ENCODE measurements at places on chromosomes 3 and 15. TPM values are rescaled to one million over a fixed set of nuclear protein-coding genes. Genes with fewer than 3 reads are reported as not detected.

GRCh38 chr3:151372063-151372820 lies 12.3 kb downstream of the P2RY12 start:
- DNase-seq: no peak
- no peaks in the 10 kb centered on the region for H3K27me3 ChIP-seq
- H3K36me3 ChIP-seq: no peaks in the 10 kb centered on the region
- no peak overlapping the region for H3K4me3 ChIP-seq
- no peaks in the 10 kb centered on the region for H3K4me1 ChIP-seq
- no peak overlapping the region for H3K27ac ChIP-seq

DNA sequence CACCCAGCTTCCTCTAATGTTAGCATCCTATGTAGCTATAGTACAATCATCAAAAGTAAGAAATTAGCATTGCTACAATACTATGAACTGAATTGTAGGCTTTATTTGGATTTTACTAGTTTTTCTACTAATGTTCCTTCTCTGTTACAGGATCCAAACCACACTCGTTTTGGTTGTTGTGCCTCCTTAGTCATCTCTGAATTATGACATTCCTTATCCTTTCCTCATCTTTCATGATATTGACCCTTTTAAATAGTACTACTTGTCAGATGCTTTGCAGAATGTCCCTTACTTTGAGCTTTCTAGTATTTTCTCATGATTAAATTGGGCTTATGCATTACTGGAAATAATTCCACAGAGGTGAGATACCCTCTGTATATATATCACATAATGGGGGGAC lies 265.4 kb downstream of the VPS13C start:
- no peak for DNase-seq
- no peaks in the 10 kb centered on the region for H3K4me1 ChIP-seq
- H3K36me3 ChIP-seq: no peaks in the 10 kb centered on the region
- no peaks in the 10 kb centered on the region for H3K27me3 ChIP-seq

CSPG4 gene
- total RNA-seq: 132 TPM

GRCh38 chr3:140152851-140153639 lies 218.1 kb downstream of the CLSTN2 start:
- H3K4me1 ChIP-seq: no peaks in the 10 kb centered on the region
- H3K27ac ChIP-seq: no peak overlapping the region
- H3K4me3 ChIP-seq: no peak overlapping the region
- no peaks in the 10 kb centered on the region for H3K36me3 ChIP-seq
- H3K27me3 ChIP-seq: no peaks in the 10 kb centered on the region

IFT80 gene
- 38.3 TPM for total RNA-seq

DNA sequence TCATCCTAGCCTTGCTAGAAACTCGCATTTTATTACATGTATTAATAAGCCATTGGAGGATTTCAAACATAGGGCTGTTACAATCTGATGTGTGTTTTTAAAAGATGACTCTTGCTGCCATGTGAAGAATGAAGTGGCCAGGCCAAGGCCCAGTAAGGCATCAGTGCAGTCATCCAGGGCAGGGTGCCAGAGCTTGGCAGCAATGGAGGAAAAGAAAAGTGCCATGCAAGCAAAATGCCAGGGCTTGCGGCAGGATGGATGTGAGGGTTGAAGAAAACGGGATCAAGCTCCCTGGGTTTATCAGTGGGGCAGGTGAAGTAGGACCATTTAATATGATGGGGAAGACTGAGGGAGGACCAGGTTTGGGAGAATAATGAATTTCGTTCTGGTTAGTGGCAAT lies 183.6 kb downstream of the MINAR1 start:
- H3K4me1 ChIP-seq: no peaks in the 10 kb centered on the region
- no peak for DNase-seq
- H3K36me3 ChIP-seq: no peaks in the 10 kb centered on the region
- no peaks in the 10 kb centered on the region for H3K27me3 ChIP-seq
- H3K27ac ChIP-seq: no peak overlapping the region

DNA sequence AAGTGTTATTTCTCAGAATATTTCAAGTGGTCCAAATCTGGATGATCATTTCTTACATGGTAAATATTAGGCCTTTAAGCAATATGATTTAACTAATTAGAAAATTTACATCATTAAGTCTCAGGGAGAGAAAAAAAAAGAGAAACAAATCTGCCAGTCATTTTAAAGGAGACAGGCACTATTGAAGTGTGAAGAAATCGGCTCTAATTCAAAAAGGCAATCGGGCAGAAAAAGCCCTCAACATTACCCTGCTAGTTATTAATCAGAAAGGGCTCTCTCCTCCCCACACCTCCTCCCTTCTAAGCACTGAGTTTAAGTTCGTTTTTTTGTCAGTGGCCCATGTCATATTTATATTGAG lies 215.9 kb downstream of the MEIS2 start:
- peaks cover 100% of the 10 kb centered on the region for H3K27me3 ChIP-seq
- H3K27ac ChIP-seq: no peak overlapping the region
- H3K4me3 ChIP-seq: no peak overlapping the region
- H3K4me1 ChIP-seq: peaks cover 7% of the 10 kb centered on the region

GRCh38 chr3:8911781-8912180 lies 51.5 kb downstream of the RAD18 start:
- H3K36me3 ChIP-seq: peaks cover 22% of the 10 kb centered on the region
- H3K27ac ChIP-seq: no peak overlapping the region
- no peak overlapping the region for H3K4me3 ChIP-seq

GOLGA8K gene
- not detected for total RNA-seq

DNA sequence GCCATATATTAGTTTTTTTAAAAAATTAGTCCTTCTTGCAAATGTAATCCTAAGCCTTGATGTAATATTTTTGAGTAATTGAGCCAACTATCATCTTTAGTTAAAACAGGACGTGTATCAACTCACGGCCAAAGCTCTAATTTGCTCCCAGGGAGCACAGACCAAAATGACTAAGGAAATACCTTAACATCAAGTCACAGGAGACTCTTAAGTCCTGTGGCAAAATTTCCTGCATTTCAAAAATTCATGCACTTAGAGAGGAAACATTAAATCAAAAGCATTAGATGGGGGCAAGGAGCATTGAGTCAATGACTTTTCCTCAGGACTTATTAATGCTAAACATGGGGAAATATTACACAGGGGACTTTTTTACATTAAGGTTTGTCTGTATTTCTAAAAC lies 276.0 kb downstream of the MFSD1 start:
- no peaks in the 10 kb centered on the region for H3K27me3 ChIP-seq
- no peaks in the 10 kb centered on the region for H3K4me1 ChIP-seq
- no peaks in the 10 kb centered on the region for H3K36me3 ChIP-seq
- DNase-seq: no peak
- no peak overlapping the region for H3K27ac ChIP-seq
- H3K4me3 ChIP-seq: no peak overlapping the region

DYNLT2B gene
- total RNA-seq: 9.0 TPM

DNA sequence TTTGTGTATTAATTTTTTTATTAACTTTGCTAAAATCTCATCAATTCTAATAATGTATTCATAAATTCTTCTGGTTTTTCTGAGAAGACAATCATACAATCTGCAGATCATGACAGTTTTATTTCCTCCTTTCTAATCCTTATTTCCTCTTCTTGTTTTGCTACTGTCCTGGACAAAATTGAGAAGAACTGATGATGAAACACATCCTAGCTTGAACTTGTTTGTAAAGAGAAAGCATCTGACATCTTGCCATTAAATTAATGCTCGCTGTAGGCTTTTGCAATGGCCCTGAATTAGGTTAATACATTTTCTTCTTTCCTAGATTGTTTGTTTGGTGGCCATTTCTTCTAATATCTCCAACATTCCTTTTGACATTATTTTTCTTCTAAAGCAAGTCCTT lies 110.9 kb upstream of the TPM1 start:
- no peaks in the 10 kb centered on the region for H3K36me3 ChIP-seq
- H3K4me3 ChIP-seq: no peak overlapping the region
- no peaks in the 10 kb centered on the region for H3K4me1 ChIP-seq

GRCh38 chr3:194125442-194125841 lies 10.5 kb upstream of the HES1 start:
- H3K4me1 ChIP-seq: peaks cover 11% of the 10 kb centered on the region
- no peaks in the 10 kb centered on the region for H3K27me3 ChIP-seq
- no peak overlapping the region for H3K27ac ChIP-seq
- H3K36me3 ChIP-seq: no peaks in the 10 kb centered on the region
- no peak overlapping the region for H3K4me3 ChIP-seq
- no peak for DNase-seq

STAB1 gene
- 258 TPM for total RNA-seq

DNA sequence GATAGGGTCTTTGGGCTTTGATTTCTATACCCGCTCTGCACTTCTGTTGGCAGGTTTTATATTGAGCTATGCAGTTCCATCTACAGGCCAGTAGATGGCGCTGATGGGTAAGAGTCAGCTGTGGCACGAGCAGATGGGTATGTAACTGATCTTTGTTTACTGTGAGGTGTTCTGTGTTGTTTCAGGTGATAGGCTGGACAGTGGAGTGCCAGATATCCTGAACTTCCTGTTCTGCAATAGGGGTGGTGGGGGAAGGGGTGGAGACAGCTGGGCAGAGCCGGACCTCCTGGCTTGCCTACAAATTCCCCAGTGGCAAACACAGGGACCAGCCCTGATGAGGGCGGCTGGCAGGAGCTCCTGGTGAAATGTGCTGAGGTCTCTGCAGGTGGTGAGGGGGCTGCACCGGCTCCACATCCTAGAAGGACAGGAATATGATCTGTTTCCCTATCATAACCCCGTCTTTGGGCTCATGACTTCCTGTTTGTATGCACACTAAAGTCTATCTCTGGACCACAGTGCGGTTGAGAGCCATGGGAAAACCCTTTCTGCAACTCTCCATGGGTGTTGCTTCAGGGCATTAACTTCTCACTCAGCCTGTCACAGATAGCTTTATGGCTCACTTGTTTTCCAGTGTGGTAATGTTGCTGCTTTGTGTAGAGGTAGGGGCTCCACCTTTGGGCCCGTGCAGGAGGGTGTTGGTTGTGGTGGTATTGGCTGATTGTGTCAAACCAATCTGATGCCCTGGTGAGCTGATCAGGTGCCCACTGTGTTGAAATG lies 13.4 kb upstream of the FAM98B start:
- DNase-seq: no peak
- no peaks in the 10 kb centered on the region for H3K27me3 ChIP-seq
- no peak overlapping the region for H3K27ac ChIP-seq
- H3K36me3 ChIP-seq: no peaks in the 10 kb centered on the region
- no peak overlapping the region for H3K4me3 ChIP-seq

Measured in tibial nerve (tissue), 4 donors.